Stimulated activated CD8-positive, alpha-beta memory T cell treated with anti-CD3 and anti-CD28 coated beads, Interleukin-7, amount 100 ng/mL, for 1 hour (primary cell): ENCODE measurements at places on chromosomes 3 and 15.

DNA sequence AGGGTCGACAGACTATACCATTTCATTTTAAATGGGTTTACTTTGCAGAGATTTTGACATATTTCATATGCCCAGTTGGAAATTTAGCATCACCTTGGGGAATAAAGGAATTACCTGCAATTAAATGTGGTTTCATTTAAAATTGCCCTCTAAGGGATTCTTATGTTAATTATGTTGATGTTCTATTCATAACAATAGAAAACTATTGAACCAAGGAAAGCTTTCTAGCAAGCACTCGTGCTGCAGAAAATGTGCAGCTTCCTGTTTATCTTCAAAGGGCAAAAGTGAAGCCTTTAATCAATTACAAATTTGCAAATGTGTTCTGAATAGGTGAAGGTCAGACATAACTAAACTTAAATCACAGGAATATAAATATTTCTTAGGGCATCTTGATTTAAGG lies 352.1 kb downstream of the CHST2 start:
- no peak for DNase-seq

DNA sequence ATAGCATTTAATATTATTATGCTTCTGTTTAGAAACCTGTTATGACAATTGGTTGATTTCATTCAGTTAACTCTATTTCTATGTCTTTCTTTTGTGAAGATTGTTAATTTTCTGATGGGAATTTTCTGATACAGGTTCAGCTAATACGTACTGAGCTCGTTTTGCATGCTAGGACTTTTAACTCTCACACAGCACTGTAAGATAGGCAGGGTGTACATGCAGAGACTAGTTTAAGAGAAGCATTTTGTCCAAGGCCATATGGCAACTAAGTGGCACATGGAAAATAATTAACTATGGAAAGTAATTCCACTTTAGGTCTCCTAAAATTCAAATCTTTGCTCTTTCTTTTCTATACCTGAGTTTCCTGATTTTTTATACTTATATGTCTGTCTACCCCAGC lies 81.9 kb downstream of the IL1RAP start:
- DNase-seq: no peak

DNA sequence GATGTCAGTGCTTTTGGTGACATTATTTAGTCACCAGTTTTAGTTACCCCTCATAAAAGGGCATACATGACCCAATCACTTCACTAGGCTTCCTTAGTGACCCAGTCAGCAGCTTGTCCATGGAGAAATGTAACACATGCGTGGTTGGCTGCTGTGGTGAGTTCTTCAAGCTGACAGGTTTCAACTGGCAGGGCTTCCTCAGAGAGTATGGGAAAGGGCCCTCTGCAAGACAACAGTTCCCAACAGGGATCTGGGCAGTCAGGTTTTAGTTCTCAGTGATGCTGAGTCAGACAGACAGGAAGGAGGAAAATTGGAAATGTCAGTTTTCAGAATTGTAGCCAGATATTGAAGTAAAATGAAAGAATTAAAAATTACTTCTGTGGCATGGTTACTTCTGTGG lies 282.5 kb downstream of the TBL1XR1 start:
- no peak for DNase-seq

DNA sequence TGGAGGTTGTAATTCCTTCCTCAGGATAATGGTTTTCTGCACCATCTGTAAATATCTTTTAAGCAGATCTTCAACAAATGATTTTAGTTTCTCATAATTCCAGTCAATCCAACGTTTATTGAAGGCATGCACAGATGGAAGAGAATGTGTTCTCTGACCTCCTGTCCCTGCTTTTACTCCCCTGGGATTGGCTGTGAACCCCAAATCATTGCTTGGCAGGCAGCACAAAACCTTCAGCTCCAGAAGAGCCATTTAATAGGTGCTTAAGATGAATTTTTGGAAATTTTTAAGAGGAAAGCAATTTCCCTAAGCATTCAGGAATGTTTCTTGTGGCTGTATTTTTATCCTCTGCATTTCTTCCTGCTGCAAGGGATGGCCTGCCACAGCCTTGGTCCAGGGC lies 25.5 kb upstream of the THSD4 start:
- no peak for DNase-seq

GRCh38 chr15:55824857-55825613 lies 82.1 kb upstream of the PRTG start:
- no peak for DNase-seq

- DNase-seq: no peak
Measured at GRCh38 chr15:101184830-101185229, 67.0 kb downstream of the CHSY1 start.

- no peak for DNase-seq
Measured at GRCh38 chr3:55904716-55905115, 417.6 kb upstream of the WNT5A start.

DNA sequence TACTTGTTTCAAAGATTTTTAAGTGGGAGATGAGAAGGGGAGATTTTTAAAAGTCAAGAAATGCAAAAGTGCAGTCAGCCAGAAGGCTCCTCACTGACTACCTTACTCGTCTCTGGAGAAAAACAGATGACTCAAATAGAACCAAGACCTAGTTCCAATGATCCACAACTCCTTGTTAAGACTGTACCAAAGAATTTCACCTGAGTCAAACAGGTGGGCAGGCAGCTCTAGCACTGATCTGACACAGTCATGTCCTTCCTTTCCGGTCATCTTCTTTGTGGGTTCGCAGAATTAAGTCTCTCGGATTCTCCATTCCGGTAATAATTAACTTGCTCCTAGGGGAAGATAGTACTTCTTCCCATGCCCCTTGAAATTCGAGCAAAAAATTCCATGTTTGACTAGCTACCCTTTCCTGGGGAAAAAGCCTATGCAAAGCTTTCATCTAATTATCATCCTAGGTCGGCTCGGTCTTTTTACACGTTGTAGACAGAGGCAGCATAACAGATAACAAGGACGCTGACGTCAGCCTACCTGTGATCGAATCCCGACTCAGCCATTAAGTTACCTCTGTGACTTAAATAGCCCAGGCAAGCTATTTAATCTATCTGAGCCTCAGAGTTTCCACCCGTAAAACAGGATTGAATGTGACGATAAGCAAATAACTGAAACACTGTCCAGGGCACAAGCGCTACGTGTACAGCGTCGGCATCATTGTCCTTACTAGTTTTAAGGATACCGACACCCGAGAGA lies 758 bp downstream of the SELENOK start:
- DNase-seq: no peak

DNA sequence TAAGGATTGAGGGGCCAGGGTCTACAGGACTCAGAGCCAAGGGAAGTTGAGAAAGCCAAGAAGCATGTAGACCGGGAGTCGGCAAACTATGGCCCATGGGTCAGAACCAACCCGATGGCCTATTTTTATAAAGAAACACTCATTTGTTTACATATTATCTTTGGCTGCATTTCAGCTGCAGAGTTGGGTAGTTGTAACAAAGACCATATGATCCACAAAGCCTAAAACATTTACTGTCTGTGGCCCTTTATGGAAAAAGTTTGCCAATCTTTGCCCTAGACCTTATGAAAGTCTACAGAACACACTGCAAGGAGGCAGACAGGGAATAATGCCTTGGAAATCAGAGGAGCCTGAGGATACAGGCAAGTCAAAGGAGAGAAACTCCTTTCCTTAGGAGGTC lies 63.2 kb upstream of the MNS1 start:
- DNase-seq: no peak

GRCh38 chr3:65483480-65483879 lies 555.2 kb downstream of the MAGI1 start:
- no peak for DNase-seq

DNA sequence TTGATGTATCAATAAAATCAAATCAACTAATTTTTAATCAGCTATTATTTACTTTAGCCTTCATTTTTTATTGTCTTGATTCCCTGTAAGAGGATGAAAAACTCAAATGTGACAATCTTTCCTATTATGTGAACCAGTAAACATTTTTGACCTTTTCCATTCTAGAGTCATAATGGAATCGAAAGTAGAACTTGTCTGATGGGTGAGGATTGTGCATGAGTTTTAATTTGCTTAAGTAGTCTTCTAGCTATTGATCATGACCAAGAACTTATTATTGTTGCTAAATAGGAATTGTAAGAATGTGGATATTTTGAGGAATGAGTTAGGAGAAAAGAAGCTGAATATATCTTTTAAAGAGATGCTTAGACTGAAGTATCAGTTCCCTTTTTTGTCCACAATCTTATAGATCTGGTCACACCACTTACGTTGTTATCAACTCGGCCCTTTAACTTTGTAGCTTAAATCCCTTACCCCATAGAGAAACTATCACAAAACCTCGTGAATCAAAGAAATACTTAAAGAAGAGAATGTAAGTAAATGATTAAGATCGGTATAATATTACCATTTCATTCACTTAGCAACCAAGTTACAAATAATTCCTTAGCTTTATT lies 147.3 kb downstream of the TP63 start:
- DNase-seq: no peak
